Panc1 (cell line): ENCODE measurements at places on chromosomes 12 and 14. TPM values are rescaled to one million over a fixed set of nuclear protein-coding genes. Genes with fewer than 3 reads are reported as not detected.

Gene PSMA3
- 159 TPM for total RNA-seq

Gene RAB3IP
- total RNA-seq: 22.9 TPM

Gene KCNMB4
- total RNA-seq: 0.13 TPM

Gene CRADD
- 7.0 TPM for total RNA-seq

Gene LHX5
- not detected for total RNA-seq

Gene NEUROD4
- total RNA-seq: not detected

Gene RPL10L
- not detected for total RNA-seq
